ENCODE measurements at places on chromosomes 13 and 19.

- DNase-seq: no peak
Observed at GRCh38 chr19:32138416-32138815, 207.0 kb upstream of the ZNF507 start.

DNA sequence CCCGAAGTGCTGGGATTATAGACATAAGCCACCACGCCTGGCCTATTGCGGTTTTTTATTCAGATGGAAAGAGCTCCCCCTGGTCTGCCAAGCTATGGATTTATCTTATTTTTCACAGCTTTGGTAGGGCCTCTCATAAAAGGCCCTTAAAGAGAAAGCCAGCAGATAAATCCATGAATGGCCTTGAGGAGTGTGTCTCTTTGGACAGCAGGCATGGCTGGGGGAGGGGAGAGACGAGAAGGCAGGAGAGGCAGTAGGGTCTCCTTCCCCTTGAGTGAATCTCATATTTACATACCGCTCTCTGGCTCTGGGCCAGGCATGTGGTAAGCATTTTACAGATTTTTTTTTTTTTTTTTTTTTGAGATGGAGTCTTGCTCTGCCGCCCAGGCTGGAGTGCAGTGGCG, 25.2 kb downstream of the MARK4 start:
- DNase-seq: peak; percentile 50

DNA sequence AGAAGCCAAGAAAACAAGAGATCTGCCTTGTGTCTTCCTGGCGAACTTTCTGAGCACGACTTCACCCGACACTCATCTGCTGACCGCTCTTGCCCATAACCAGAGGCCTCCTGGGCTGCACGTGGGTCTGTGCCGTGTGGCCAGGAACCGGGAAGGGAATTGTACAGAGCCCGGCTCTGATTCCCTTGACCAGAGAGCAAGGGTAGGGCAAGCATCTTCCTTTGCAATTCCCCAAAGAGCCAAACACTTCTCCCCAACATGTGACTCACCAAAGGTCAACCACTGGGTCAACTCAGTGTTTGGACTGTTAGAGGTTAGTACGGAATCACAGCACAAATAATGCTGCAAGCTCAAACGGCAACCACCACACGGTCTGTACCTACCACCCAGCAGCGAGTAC, 48.9 kb downstream of the KLF2 start:
- DNase-seq: peak; percentile 95

DNA sequence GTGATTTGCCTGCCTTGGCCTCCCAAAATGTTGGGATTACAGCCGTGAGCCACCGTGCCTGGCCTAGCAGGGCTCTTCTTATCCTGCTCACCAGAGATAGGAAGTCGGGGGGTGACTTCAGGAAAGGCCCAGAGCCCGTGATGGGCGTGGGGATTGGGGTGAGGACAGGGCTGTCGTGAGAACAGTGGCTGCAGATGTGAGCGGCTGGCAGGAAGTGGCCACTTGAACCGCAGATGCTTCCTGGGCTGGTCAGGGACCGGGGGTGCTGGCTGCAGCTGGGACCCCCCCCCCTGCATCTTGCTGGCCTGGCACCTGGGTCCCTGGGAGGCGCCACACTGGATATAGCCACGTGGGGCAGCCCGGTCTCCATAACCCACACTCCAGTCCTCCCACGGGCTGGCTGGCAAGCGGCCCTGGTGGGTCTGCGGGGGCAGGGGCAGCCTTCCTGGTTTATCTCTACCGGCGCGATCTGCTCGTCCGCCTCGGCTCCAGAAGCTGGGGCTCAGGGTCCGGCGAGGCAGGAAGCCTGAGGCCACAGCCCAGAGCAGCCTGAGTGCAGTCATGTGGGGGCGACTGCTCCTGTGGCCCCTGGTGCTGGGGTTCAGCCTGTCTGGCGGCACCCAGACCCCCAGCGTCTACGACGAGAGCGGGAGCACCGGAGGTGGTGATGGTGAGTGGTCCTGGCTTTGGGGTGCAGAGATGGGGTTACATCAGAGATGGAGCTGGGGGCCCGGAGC, at the start of gene F2RL3:
Gene F2RL3 (plus strand): TSS at position 371 of the 737 bp plus-strand sequence. CDS start 191 bp downstream, at position 562.
- no peak for DNase-seq

DNA sequence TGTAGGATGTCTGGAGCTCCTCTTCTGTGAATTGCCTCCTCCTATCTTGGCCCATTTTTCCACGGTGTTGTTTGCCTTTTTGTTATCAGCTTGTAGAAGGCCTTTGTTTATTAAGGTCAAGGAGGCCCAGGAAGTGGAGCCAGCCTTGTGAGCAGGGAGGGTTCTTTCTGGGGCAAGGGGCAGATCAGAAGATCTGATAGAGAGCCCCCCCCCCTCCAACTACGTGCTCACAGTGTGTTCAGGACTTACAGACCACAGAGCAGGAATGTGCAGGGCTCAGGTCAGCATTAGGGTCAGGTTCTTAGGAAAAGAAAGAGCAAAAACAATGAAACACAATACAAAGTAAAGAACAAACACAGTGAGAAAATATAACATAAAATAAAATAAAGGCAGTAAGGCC, 59.4 kb downstream of the CCNE1 start:
- no peak for DNase-seq

DNA sequence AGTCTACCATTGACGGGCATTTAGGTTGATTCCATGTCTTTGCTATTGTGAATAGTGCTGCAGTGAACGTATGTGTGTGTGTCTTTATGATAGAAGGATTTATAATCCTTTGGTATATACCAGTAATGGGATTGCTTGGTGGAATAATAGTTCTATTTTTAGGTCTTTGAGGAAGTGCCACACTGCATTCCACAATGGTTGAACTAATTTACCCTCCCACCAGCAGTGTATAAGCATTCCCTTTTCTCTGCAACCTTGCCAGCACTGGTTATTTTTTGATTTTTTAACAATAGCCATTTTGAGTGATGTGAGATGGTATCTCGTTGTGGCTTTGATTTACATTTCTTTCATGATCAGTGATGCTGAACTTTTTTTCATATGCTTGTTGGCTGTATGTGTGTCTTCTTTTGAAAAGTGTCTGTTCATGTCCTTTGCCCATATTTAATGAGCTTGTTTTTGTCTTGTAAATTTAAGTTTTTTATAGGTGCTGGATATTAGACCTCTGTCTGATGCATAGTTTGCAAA, 37.5 kb downstream of the RFC3 start:
- no peak for DNase-seq

All from osteoblast (primary cell).